GM12878 (cell line): ENCODE measurements at places on chromosomes 16 and 17. TPM values are rescaled to one million over a fixed set of nuclear protein-coding genes. Genes with fewer than 3 reads are reported as not detected.

Gene ABCC11
- not detected in 2 replicates for total RNA-seq

Gene HAS3
- total RNA-seq = 0.32 and 0.56 TPM in 2 replicates

Gene ALOX12B
- 0.32 TPM in 1 of 2 replicates, not detected in the other for total RNA-seq

Gene ETV4
- total RNA-seq = 2.2 TPM in 2 replicates

Gene DPEP2
- total RNA-seq = 1.9 and 2.7 TPM in 2 replicates

Gene C16orf86
- total RNA-seq = 2.7 and 3.0 TPM in 2 replicates

Gene ZNF263
- 24.6 and 28.3 TPM in 2 replicates for total RNA-seq

Gene NXN
- 0.29 and 0.36 TPM in 2 replicates for total RNA-seq

Gene FBXO39
- not detected in 2 replicates for total RNA-seq

Gene PROCA1
- 1.5 and 2.4 TPM in 2 replicates for total RNA-seq

Gene C17orf113
- total RNA-seq = 0.08 and 0.11 TPM in 2 replicates

Gene TNRC6C
- total RNA-seq = 5.4 and 6.1 TPM in 2 replicates
